Kasumi-1 (cell line): ENCODE measurements at places on chromosomes 12 and 14.
A peak's percentile ranks its signal among the peaks of the same experiment; 100 is the strongest.

DNA sequence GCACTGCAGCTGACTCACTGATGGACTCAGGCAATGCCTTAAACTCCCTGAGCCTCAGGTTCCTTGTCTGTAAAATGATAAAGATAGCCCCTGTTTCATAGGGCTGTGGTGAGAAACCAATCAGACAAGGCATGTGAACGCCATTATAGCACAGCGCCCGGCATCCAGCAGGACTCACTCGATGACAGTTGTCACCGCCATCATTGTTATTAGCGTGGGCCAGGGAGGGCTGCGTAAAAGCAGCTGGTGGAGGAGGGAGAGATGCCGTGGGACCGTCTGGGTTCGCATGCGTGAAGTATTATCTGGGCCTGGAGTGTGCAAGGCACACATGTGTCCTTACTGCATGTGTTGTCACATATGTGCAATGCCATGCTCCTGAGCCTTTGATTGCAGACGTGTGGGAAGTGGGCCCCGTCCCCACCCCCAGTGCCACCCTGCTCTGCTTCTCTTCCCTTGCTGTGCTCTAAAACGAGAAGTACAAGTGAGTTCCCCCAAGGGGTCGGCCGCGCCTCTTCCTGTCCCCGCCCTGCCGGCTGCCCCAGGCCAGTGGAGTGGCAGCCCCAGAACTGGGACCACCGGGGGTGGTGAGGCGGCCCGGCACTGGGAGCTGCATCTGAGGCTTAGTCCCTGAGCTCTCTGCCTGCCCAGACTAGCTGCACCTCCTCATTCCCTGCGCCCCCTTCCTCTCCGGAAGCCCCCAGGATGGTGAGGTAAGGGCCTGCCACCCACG lies at the start of gene PTPN6:
Gene PTPN6, plus strand, starts transcription at position 546 of the 730 bp plus-strand sequence. Its CDS starts 157 bp downstream, at position 703.
- DNase-seq = peak; percentile 73

GRCh38 chr14:67602995-67603545 lies 3.0 kb upstream of the PIGH start:
- DNase-seq = no peak

- DNase-seq = no peak
Measured at GRCh38 chr12:104115587-104115975, 22.4 kb downstream of the NFYB start.

DNA sequence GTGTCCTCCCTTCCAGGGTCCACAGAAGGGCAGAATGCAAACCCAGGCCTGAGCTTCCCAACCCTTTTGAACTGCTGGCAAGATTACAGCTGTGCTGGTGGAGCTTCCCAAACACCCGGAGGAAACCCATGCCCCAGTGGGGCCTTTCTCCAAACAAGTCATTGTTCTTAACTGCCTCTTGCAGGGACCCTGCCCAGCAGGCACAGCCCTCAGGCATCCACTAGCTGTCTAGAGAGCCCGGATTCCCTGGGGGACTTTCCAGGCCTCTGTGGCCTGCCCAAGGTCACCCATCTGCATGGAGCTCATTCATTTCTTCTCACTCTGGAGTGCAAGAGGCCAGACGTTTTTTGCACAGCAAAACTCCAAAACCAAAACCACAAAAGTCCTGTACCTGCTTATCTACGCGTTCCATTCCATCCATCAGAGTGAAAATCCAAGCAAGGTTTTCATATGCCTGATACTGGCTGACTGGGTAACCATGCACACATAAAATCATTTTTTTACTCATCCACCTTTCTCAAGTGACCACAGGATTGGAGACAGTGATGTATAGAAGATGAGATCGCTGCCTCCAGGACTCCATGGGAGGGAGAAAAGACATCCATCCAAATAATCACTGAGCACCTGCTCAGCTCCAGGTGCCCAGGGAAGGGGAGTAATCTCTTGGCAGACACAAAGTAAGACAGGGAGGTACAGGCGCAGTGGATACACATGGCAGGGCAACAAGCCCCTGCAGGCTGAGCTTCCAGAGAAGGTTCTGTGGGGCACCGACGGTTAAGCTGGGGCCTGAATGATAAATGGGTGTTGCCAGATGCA lies 17.2 kb upstream of the BDKRB2 start:
- no peak for DNase-seq

DNA sequence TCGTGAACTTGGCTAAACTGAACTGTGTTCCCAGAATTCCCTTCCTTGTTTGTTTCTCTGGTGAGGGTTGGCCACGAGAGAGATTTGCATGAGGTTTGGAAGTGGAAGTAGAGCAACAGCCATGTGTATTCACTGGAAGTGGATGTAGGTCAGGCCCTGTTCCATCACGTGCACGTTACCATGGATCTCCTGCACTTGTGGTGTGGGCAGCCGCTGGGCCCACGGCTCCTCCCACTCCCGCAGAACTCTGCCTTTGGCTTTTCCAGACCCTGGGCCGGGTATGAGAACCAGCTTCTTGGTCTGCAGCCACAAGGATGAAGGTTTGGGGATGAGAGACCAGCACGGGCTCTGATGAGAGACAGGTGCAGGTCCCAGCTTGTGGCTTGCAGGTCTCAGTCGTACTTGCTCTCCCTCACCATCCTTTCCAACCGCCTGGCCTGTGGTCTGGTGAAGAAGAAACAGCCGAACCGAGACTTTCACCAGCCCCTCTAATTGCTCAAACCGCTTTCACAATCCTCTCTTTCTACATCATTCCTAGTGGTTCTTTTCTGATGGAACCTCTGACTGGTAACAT lies 94.9 kb downstream of the DUSP16 start:
- no peak for DNase-seq

- no peak for DNase-seq
Measured at GRCh38 chr12:77796775-77797174, 33.9 kb upstream of the NAV3 start.

DNA sequence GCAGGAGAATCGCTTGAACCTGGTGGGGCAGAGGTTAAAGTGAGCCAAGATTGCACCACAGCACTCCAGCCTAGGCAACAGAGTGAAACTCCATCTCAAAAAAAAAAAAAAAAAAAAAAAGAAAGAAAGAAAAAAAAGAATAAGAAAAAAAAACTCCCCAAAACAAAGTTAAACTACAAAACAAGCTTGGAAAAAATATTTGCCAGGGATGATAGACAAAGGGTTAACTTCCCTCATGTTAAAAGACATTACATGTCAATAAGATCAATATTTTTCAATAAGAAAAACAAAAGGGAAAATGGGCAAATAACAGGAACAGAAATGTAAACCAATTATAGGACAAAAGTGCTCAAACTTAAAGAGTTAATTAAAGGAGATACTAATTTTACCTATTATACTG lies 26.4 kb upstream of the HIGD1C start:
- no peak for DNase-seq

DNA sequence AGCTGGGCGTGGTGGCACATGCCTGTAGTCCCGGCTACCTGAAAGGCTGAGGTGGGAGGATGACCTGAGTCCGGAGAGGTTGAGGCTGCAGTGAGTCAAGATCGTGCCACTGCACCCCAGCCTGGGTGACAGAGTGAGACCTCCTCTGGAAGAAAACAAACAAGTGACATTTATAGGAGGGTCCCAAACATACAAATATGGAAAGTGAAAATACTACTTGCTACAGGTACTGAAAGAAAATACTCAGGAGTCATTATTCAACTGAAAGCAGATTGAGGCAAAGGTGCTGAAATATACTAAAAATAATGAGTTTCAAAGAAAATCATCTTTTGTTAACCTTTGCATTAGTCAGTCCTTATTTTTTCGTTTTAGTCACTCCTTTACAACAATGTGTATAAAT lies 53.5 kb downstream of the ETV6 start:
- DNase-seq = no peak

- DNase-seq = no peak
Measured at GRCh38 chr12:68855111-68855510, 47.1 kb downstream of the MDM2 start.

DNA sequence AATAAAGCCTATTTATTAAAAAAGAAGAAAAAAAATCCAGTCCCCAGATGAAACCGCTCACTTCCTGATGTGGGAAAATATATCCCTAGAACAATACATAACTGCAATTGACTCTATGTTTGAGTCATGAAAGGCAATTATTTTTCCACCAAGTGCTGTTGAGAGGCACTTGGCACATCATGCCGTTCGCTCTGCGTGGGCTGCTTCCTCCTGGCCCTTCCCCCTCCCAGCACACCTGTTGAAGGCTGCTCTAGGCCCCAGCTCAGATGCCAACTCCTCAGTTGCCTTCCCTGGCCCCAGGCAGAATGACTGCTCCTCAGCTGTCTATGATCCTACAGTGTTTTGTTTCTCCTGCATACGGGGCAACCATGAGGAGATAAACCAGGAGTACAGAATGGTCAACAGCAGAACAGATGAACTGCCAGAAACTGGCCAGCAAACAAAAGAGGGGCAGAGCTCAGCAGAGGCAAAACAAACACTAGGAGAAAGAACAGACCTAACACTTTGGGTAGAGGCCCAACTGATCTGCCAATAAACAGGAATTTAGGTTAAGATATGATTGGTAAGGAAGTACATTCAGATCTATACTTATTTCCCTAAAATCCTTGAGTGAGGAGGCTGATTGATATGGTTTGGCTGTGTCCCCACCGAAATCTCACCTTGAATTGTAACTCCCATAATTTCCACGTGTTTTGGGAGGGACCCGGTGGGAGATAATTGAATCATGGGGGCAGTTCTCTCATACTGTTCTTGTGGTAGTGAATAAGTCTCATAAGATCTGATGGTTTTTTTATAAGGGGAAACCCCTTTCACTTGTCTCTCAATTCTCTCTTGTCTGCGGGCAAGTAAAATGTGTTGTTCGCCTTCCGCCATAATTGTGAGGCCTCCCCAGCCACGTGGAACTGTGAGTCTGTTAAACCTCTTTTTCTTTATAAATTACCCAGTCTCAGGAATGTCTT lies 58.6 kb downstream of the SLC38A1 start:
- no peak for DNase-seq

DNA sequence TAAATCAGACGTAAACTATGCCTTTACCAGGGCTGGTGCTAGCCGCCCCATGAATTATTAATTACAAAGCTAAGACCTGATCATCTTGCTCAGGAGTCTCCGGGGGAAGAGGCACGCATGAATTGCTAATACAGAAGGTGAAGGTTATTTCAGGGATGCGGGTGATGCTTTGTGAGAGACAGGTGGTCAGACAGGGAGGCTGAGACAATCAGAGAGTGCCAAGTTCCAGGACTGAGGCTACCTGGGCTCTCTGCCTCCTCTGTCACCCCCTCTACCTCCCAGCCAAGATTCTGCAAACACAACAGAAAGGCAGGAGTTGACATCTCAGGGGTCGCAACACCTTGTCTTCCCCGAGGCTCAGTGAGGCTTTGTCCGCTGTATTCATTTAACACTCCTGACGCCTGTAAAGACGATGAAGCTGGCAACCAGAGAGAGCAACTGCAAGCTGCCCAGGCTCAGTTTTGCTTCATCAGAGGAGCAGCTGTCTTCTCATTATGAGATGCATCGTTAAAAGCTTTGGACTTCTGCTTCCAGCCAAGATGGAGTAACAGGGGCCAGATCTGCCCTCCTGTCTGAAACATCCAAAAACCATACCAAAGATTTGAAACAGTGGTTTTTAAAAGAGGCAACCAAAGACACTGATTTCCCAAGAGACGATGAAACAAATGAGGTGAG lies 46.6 kb downstream of the PRIMA1 start:
- no peak for DNase-seq

DNA sequence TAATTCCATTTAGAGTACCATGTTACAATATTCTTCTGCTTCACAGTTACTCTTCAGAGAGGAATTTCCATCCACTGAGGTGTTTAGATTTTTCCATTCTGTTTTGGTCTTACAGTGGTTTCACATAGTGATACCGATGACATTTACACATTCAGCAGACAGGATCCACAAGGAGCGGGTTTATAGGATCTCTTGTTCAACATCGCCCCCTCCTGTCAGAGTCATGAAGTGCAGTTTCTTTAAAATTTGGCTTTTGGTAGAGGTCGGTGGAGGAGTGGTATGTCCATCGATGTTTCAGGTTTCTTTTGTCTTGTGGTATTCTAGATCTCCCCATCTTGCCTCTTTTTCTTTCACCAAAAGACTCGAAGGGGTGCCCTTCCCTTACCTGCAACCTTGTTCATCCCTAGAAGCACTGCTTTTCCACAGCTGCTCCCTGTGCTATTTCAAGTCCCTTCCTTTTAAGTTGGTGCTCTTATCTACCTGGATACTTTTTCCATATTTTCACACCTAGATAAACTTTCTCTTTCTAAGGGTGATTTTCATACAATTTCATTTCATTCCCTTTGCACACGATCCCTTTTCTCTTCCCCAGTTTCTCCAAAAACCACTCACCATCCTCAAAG lies 181.3 kb downstream of the ITPR2 start:
- peak; percentile 65 for DNase-seq

DNA sequence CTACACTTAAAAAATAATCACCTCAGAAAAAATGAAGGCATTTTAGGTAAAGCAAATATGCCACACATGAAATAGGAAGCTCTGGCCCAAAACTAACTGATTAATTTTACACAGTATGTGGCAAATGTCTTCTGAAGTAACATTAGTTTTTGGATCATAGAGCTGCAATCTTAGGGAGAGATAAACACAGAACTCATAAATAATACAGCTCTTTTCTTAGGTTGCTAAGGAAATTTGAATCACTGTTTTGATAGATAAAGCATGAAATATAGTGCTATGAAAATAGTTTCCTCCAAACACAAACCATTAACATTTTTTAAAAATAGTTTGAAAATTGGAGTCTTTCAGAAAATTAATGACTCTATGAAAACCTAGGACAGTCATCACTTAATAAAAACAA lies 15.0 kb downstream of the RASSF9 start:
- DNase-seq = no peak

DNA sequence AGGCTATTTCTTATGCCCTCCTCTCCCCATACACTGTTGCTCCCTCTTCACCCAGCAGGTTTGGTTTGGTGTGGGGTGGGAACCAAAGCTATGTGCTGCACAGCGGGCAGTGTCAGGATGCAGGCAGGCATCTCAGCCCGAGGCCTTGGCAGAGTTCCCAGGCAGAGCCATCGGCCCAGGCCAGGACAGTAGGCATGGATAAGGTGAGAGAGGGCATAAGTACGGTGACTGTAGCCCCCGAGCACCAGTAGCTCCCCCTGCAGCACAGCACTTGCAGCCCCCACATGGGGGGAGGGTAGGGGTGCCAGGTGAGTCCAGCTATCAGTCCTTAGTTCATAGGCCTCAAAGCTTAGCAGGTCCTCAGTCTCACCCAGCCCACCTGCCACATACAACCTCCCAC lies 7.2 kb downstream of the KLHL33 start:
- no peak for DNase-seq

DNA sequence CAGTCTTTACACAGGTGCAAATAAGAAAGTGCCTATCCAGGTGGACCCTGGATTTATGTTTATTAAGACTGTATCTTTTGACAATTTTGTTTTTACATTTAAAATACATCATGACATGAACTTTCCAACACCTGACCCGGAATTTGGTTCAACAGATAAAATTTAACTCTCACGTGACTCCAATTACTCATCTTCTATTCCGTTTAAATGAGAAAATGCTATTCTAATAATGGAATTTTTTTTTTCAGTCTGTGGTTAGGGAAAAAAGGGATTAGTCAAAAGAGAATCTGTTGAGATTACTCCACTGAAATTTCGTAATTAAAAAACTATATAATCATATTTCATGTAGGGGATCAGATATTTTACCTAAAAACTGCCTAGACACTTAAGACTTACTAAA lies 11.1 kb downstream of the VPS37B start:
- DNase-seq = no peak

GRCh38 chr12:130859161-130859560 lies 12.7 kb upstream of the RAN start:
- no peak for DNase-seq
